ENCODE measurements at places on chromosomes 2 and 18.

DNA sequence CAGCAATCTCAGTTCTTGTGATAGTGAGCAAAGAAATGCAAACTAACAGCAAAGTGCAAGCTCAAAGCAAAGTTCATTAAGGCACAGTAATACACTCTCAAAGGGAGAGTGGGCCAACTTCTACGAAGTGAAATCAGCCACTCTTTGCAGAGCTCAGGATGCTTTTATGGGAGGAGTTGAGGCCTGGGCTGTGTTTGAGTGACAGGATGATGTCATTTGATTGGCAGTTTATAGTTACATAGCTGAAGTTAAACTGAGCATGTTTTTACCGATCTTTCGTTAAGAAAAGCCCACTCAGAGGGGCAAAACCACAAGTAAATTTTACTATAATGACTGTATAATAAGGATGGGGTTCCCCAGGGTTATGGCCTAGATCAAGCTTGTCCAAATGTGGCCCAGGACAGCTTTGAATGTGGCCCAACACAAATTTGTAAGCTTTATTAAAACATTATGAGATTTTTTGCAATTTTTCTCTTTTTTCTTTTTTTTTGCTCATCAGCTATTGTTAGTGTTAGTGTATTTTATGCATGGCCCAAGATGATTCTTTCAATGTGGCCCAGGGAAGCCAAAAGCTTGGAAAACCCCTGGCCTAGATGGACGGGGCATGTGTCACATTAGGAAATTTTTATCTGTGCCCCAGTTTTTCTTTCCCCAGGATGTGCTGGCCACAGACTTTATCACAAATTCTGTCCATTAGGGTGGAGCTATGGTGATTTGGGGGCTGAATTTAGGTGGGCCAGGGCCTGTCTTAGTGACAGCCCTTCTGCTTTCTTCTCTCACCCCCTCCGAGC, 8.3 kb upstream of the DNAH7 start:
- DNase-seq: no peak

DNA sequence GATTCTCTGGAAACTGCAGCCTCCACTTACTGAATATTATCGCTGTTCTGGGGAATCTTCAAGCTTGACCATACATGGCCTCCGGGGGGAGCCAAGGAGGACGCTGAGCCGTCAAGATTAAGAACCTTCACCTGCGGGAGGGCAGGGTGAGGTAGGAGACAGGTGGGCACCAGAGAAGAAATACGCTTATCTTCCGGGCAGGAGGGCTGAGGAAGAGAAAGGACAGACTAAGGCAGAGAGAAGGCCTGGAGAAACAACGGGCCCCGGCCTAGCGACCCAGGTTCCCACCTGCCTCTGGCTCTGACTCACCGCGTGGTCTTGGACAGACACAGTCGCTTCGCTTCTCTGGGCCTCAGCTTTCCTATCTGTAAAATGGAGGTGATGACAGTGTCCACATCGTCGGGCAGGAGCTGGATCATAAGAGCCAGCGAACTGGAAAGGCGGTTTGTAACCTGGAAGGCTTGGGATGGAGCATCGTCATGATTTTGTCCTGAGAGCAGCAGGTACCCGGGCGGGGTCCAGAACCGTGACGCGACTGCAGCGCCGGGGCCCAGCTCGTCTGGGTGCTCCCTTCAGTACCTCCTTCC, 659 bp downstream of the ZNF142 start:
- peak; percentile 20 for DNase-seq

DNA sequence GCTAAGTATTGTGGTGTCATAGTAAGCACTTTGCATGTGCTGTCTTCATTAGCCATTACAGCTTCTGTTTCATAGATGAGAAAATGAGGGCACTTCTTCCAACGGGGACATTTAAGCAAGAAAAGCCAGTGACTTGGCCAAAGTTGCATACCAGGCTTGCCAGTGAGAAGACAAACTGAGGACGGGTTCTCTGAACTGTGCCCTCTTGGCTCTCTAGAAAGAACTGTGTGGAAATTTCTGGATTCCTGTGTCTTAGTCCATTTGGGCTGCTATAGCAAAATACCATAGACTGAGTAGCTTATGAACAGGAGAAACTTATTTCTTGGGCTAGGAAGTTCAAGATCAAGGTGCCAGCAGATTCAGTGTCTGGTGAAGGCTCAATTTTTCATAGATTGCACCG, 13.3 kb downstream of the CTIF start:
- DNase-seq: no peak

DNA sequence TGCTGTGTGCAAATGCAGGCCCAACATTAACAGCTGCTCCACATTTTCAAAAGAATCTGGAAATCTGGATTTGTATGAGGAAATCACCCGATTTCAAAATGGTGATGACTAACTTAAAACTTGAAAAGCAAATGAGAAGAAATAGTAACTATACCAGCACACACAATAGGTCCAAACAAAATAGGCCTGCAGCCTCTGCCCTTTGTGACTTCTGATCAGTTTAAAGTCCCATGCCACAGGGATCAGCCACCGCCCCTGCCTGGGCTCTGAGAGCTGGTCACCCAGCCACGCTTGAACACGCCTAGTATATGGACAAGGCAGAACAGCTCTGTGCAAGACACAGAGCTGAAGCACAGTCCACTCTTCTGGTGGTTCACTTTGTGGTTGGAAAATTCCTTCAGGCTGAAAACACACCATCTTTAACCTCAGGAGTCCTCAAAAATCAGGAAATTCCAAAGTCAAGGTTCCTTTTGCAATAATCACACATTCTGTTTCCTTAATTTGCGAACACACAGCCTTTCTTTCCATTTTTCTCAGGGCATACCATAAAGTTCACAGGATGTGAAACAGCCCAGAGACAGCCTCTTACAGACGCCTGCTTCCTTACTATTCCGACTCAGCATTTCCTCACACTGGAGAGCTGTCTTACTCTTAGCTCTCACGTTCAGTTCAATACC, 150.1 kb upstream of the RIOK3 start:
- DNase-seq: no peak
